Fibroblast of lung (primary cell): ENCODE measurements at places on chromosomes 16 and 17.

DNA sequence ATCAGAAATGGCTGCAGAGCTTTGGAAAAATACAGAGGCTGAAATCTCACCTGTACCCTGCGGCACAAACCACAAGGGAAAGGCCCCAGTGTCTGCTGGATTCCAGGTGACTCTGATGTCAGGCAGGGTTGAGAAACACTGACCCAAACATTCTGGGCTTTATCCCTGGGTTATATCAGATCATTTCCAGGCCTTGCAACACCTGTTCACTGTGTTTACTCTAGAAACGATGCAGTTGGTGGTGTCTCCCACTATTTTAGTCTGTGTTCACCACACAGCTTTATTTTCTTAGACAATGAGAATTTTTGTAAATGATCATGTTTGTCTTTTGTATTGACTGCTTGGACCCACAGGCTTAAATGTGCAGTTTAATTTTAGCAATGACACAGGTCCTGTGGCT, 151.5 kb upstream of the SDK2 start:
- DNase-seq: no peak

- peak; percentile 49 for DNase-seq
These were observed 5.0 kb upstream of the CACNG5 start for GRCh38 chr17:66829883-66830282.

DNA sequence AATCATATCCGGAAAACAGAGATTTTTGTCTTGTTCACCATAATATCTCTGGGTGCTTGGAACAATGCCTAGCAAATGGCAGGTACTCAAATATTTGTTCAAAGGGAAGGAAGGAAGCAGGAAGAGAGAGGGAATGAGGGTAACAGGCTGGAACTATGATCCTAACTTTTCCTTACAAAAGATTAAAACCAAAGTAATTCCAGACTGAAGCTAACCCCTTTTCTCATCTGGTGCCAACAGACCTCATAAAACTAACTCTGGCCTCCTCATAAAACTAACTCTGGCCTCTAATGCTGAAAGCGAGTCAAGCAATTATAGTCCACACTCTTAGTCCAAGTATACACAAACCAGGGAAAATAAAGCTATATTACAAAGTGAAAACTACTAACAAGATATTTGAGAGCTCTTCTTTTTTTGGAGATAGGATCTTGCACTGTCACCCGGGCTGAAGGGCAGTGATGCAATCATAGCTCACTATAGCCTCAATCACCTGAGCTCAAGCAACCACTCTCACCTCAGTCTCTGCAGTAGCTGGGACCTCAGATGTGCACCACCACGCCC, 84.6 kb downstream of the KANSL1 start:
- DNase-seq: no peak

DNA sequence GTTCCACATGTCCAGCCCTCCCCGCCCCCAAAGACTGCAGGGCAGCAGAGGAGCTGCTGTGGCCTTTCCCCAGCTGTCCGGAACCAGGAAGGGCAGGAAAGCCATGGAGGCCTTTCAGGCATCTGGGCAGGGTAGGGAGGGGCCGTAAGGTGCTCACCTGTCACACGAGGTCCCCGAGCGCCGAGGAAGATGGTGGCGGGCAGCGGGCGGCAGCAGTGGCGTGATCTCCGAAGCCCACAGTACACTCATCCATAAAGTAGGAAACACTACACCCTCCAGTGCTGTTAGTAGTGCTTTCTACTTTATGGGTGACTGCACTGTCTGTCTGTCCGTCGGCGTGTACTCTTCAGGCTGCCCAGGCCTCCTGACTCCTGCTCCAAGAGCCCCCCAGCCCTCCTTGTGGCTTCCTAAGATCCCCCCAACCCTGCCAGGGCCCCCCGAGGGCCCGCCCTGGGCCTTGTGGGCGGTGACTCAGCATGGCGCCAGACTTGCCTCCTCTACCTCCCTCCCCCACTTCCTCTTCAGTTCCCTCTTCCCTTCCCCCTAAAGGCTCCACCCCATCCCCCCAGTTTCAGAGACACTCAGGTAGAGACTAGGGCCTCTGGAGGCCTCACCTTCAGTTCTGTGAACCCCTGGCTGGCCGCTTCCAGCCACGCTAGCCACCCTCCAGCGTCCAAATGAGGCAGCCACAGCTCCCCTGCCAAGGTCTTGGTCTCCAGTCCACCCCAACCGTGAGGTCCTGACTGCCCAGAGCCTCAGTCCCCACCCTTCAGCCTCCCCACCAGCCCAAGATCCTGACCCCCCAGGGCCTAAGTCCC, 2.6 kb upstream of the TSPOAP1 start:
- no peak for DNase-seq

GRCh38 chr17:64004903-64005733, 7.0 kb downstream of the PRR29 start:
- no peak for DNase-seq

- DNase-seq: peak; percentile 56
These were observed 4.0 kb upstream of the ZNF267 start for GRCh38 chr16:31869511-31870201.

DNA sequence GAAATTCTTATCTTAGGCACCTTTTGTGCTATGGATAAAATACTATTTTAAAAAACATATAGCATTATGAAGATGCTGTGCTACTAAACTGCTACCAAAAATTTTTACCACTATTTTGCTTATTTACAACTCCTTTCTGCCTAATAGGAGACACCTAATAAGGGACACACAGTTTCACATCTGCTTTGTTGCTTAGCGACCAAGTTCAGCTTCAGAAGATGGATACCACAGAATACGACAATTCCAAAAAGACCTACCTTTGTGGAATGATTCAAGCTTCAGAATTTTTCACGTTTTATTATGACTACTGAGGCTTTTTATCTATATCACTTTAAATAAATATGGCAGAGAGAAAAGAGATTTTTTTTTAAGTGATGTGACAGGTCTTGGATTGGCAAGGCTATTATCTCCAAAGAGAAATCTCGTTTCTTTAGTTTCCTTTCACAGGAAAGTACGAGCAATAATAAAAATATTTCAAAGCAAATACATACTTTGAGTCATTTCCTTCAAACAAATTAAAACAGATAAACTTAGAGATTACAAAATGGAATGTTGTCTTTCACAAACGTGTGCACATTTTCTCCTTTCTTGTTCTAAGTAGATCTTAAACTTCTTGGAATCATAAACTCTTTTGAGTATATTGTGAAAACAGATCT, 35.4 kb downstream of the SPAG9 start:
- peak; percentile 17 for DNase-seq

DNA sequence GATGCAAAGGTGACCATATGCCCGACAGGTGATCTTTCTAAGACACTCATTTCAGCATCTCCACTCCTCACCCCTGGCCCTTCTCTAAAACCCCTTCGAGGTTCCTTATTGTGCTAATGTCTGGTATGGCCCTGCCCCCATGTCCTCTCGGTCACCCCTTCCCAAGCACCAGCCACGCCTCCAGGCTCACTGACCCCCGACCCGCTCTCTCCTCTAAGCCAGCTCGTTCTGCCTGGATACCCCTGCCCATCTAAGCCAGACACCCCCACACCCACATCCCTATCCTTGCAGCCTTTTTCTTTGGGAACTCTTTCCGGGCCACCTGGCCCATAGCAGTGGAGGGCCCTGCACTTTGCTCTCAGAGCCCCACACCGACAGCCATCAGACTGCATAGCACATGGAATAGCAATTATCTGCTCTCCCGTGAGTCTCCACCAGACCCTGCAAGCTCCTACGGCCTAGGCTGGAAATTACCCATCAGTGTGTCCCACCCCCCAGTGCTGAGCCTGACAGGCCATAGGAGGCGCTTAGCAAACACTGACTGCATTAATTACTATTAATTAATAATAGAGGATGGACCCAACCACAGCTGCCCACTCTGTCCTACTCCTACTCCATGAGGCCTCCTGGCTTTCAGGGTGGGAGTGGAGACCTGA, 176.7 kb downstream of the TMEM132E start:
- DNase-seq: no peak

DNA sequence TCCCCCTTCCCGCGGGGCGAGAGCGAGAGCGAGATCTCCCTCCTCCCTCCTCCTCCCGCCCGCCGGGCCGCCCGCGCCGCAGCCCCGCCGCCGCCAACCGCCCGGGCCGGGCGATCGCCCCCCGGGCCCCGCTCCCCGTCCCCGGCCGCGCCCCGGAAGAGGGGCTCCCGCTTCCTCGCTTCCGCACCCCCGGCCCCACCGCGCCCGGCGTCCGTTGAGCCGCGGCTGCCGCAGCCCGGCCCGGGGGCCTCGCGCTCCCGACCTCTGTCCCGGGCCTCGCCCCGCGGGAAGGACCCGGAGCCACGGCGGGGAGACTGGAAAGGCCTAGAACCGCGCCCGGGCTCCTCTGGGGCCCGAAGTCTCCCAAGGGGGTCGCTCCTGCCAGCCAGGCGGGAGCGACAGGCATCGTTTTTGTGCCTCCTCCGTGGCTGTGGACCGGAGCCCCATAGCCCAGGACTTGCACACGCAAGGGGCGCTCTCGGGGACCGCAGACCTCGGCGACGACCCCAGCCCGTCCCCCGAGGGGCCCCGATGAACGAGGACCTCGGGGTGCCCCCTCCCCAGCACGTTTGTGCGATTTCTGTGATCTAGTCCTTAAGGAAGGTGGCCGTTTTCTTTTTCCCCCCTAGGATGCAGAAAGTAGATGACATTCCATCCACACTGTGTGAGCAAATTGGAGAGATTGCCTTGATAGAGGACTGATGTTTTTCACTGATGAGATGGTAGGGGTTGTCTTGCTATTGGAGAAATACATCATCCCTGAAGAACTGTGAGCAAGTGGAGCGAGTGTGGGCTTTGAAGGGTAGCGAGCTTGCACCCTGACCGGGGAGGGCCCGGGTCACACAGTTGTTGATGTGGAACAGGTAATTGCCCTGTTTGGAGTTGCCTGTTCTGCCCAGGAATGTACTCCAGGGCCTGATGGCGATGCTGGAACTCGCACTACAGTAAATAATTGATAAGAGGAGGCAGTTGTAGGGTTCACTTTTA, 611 bp downstream of the BANP start:
- peak; percentile 9 for DNase-seq

DNA sequence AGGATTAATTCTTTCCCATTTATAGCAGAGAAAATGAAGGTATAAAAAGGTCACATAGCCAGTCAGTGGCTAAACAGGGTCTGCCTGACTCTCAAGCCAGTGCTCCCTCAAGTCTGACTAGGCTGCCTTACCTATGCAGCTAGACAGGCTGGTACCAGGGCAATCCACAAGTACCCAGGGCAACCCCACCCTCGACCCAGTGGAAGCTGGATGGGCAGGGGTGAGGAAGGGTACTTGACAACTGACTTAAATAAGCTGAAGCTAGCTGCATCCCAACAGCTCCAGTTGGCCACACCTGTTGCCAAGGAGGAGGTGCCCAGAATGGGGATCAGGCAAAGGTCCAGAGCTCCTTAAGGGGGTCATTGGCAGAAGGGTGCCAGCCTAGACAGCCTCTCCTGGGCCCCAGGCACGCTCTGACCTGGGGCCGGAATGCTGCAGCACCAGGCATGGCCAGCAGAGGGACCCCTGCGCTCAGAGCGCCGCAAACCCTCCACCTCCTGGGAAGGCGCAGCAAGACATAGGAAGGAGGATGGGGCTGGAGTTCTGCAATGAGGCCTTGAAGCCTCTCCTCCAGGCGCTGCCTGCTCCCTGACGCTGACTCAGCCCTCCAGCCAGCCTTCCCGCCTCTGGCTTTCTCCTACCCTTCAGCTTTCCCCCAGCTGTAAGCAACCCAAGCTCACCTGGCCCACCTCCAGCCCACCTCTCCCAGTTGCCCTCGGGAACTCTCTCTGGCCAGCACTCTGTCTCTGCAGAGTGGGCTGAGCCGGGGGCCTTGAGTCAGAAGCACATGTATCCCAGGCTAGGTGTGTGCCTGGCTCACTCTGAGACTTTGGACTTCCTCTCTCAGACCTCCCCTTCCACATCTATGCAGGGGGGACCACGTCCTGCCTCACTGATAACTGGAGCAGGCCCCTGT, 28.8 kb downstream of the MPP2 start:
- DNase-seq: peak; percentile 87
